ENCODE measurements at places on chromosomes 11 and 22.

DNA sequence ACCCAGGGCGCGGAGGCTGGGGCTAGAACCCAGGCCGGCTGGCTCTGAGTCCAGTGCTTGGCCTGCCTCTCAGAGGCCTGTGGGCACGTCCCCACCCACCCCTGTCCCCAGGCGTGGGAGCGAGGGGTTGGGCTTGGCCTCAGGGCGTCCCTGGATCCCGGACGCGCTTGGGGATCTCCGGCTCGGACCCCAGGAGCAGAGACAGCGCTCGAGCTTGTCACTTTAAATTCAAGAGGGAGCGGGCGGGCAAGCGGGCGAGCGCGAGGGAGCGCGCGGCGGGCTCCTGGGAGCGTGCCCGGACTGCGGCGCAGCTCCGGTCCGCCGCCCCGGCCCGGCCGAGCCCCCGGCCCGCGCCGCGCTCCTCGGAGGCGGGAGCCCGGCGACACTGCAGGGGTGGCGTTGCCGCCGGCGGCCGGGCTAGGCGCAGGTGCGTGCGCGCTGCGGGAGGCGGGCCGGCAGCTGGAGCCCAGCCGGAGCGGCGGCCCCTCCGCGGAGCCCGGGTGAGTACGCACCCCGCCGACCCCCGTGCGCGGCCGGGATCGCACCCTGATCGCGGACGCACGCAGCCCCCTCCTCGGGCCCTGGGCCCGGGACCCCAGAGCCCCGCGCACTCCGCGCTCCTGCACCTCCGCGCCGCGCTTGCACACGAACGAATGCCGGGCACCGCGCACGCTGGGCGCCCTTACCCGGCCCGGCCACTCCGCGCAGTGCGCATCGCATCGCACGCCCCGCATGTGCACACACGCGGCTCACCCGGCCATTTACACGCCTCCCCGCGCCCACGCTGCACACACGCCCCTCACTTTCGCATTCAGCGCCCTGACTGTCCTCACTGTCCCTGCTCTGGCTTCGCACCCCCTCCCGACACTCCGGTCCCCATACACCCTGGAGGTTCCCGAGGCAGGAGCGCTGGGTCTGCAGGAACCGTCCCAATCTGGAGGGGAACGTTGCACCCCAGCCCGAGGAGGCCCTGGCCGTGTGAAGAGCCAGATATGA lies at the start of gene SYT12:
Gene SYT12 (plus strand): TSS at position 174 of the 996 bp plus-strand sequence. CDS start 7,011 bp downstream, outside the sequence.
- DNase-seq: no peak

DNA sequence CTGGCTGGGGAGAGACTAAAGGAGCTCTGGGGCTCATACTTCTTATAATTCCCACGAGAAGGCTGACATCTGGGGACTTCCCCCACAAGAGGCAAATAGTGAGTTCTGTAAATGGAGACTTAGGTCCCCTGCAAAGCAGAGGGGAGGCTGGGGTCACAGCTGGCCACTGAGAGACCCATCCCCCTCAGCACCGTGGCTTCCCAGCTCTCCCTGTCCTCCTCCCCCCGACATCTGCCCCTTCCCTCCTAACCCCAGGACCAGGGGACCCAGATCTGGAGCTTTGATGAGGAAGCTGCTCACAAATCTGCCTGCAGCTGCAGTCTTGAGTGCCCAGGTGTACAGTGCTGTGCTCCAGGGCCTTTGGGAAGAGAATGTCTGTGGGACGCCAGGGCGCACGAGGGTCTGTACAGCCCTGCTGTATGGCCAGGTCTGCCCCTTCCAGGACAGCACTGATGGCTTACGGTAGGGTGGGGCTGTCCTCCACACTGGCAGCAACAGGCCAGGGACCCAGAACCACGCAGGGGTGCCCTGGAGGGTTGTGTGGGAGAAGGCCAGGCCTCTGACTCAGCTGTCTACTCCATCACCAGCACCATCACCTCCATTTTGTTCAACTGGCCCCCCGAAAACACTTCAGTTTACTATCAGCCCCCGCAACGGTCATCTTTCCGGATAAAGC lies 1.1 kb downstream of the RGL4 start:
- DNase-seq: no peak

GRCh38 chr22:40462195-40462984 lies 92.0 kb downstream of the SGSM3 start:
- DNase-seq: no peak

- no peak for DNase-seq
Measured at GRCh38 chr11:117185736-117186430, 7.3 kb downstream of the SIDT2 start.

DNA sequence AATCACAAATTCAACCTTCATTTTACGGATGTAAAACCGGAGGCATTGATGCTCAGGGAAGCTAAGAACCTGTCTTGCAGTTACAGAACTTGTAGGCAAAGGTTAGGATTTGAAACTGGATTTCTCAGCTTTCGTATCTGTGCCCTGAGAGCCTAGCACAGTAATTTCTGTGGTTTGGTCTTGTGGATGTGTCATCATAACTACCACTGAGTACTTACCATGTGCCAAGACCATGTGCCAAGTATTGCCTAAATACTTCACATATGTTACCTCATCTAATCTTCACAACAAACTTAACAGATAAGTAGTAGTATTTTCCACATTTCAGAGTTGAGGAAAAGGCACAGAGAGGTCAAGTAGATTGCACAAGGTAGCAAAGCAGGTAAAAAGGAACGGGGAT lies 140.7 kb downstream of the NXPE2 start:
- no peak for DNase-seq

DNA sequence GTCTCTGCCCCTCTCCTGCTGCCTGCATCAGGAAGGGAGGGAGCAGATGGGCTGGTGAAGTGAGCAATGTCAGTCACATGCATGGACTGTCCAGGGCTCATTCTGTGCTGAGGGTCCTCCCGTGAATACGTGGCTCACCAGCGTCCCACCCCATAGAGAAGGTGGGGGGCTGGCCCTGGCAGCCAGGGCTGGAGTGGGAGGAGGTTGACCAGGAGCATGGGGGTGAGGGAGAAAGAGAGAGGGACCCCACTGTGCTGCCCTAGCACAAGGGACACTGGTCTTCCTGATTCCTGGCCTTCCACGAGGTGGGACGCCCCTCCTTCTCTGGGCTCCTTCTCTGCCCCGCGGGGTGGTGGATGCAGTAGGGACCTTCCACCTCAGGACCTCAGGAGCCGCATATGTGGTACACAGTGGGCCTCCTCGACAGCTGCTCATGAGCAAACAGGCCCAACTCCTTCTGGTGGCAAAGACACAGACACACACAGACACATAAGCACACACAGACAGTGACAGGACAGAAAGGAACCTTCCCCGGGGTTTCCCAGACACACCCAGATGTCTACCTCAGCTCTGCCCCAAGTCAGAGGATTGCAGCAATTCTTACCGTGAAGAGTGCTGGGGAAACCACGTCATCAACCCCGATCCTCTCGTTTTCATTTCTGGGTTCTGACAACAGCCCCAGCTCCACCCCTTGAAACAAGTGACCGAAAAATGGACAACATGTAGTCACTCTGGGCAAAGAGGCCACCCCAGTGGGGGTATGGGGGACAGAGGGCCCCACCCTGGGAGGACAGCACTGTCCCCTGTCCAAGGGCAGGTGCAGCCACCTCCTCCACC lies 3.6 kb upstream of the APOBEC3A start:
- DNase-seq: no peak

GRCh38 chr11:3867209-3868091 lies 12.0 kb downstream of the STIM1 start:
- peak; percentile 7 for DNase-seq

- no peak for DNase-seq
Measured at GRCh38 chr22:27420817-27421361, 380.7 kb downstream of the MN1 start.

DNA sequence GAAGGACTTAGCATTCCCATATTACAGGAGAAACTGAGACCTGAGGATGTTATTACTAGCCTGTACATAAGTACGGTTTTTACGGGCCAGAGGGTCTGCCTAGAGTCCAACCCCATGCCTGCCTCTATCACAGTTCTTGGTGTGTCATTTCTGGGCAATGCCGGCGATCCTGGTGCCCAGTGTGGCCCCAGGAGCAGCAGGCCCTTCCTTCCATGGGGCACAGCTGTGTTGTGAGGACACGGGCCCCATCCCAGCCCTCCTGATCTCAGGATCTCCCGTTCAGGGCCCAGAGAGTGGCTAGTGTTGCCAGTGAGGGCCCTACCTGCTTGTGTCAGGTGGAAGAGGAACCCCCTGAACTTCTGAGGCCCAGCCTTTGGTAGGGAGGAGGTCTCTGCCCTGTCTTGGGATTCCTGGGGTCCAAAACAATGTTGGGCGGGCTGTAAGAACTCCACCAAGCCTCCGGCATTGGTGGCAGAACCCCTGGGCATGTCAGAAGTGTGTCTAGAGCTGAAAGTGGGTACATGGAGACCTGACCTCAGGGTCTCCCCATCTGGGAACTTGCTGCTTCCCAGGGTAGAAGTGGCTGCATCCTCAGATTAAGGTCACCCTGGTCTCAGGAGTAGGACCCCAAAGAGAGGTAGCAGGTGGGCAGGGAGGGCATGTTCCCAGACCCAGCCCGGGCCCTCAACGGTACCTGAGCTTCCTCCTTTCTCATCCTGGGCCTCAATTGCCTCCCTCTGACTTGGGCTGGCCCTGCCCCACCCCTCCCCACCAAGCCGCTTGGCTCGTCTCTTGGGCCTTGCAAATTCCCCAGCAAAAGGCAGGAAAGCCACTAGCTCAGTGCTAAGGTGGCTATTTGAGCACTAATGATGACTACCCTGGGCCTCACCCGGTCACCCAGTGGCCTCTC lies 74.6 kb upstream of the KCNQ1OT1 start:
- DNase-seq: no peak

GRCh38 chr11:28463826-28464225 lies 355.6 kb downstream of the METTL15 start:
- DNase-seq: no peak

- DNase-seq: no peak
Measured at GRCh38 chr11:92495107-92495793, 270.6 kb downstream of the FAT3 start.

DNA sequence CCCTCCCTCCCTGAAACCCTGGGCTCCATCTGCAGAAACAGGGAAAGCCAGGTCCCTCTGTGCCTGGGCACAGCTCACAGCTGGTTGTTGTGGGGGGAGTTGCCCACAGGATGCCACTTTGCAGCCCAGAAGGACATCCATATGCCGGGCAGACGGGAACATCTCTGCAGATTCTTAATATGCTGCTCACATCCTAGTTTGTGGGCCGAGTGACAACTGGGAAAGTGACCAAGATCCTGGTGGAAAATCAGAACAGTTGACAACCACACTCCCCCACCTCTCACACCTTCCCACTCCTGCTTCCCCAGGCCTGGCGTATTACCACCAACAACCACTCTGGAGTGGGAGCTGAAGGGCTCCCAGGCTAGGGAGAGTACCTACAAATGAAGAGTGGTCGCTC lies 7.3 kb upstream of the SCGB1A1 start:
- no peak for DNase-seq

GRCh38 chr11:125591649-125592304 lies 875 bp upstream of the STT3A start:
- peak; percentile 21 for DNase-seq

GRCh38 chr22:23485490-23485889 lies 94.6 kb downstream of the IGLL1 start:
- no peak for DNase-seq

- DNase-seq: no peak
Measured at GRCh38 chr11:45537614-45538013, 127.8 kb downstream of the CHST1 start.

DNA sequence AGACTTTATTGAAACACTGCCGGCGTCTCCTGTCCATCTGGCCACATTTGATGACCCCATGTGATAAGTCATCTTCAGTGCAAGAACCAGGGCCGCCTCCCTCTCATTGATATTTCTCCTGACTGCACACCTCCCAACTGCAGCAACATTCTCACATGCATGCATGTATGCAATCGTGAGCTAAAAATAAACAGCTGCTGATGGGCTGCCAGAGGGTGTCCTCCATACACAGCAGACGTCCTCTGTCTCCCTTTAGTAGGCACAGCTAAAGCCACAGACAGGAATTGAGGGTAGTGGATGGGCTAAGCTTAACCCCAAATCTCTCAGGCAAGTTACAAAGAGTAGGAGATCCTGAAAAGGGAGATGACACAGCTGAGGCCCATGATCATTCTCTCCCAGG lies 106.7 kb upstream of the HSD17B12 start:
- DNase-seq: no peak

DNA sequence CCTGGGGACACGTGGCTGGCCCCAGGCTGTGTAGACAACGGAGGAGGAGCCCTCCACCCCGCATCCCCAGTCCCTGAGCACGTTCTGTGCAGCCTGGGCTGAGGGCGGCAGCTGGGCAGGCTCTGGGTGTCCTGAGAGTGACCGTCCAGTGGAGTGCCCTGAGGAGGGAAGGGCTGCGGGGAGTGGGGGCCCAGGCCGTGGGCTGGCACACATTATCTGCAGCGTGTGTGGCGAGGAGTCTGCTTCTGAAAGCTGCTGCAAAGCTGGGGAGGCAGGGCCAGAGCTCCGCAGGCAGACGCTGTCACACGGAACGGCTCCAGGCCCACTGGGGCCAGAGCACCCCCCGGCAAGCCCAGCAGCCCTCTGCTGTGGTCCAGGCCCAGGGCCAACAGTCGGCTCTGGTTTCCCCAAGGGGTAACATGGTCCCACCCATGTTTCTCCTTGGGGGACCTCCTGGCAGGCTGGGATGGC lies 835 bp upstream of the ANO9 start:
- DNase-seq: no peak

DNA sequence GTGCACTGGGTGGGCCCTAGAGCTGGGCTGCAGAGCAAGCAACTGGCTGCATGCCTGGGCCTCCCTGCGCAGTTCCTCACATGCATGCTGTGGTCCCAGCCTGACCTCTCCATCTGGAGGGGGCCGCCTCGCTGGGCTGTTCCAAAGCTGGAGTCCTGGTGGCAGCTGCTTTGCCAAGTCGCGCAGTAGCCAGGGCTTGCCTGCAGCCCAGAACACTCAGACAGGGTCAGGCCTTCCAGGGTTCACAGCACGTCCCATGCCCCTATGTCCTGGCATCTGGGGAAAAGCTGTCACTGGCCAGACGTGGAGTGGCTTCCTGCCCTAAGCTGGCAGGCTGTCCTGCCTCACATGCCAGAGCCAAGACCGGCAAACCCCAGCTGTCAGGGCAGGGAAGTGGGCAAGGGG lies 16.5 kb upstream of the CDC42EP2 start:
- no peak for DNase-seq

- DNase-seq: peak; percentile 59
Measured at GRCh38 chr11:15471048-15471894, 356.5 kb downstream of the INSC start.

- DNase-seq: no peak
Measured at GRCh38 chr11:134815404-134815803, 403.4 kb upstream of the B3GAT1 start.

- DNase-seq: no peak
Measured at GRCh38 chr11:16561150-16561549, 177.3 kb upstream of the C11orf58 start.

- DNase-seq: no peak
Measured at GRCh38 chr11:1223346-1224110, 662 bp downstream of the MUC5B start.

DNA sequence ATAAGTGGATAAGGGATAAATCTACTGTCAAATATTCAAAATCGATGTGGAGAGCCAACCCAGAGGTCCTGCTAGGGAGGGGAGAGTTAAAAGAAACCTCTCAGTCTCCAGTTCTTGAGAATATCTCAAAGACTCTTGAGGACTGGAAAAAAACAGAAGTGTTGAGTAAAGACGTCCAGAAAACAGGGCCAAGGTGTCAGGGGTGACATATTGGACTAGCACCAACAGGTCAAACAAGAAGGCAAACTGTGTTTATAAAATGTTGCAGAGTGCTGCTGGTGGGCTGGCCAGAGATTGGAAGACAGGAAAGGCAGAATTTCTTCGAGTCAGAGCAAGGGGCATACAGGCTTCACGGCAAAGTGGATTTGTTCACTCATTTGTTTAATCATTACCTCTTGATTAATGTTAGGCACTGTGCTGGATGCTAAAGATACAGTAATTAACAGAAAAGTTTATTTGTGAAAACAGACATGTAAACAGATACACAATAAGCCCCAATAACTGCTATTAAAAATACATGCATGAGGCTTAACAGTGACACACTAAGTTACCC lies 33.7 kb upstream of the SMPD1 start:
- no peak for DNase-seq

All from NCI-H774 (cell line).